ENCODE measurements at places on chromosomes 2 and 18. TPM values are rescaled to one million over a fixed set of nuclear protein-coding genes. Genes with fewer than 3 reads are reported as not detected.

The NYAP2 gene
- total RNA-seq: not detected

The KCNIP3 gene
- total RNA-seq: 4.7 TPM

The PPP1R1C gene
- total RNA-seq: 1.0 TPM

The GALNT14 gene
- total RNA-seq: 0.31 TPM

The LBX2 gene
- total RNA-seq: 1.2 TPM

The UBE2F gene
- 52.9 TPM for total RNA-seq

The NDUFV2 gene
- 191 TPM for total RNA-seq

The ABCB11 gene
- total RNA-seq: 4.1 TPM

The TOGARAM2 gene
- total RNA-seq: 0.64 TPM

The NCL gene
- total RNA-seq: 229 TPM

The FN1 gene
- 43.4 TPM for total RNA-seq

Data from left colon (tissue), 2 donors.